ENCODE measurements at places on chromosomes 11 and 22.

- no peak overlapping the region for H3K4me3 ChIP-seq
- no peak for DNase-seq
- peaks cover 2% of the 10 kb centered on the region for H3K27me3 ChIP-seq
- no peaks in the 10 kb centered on the region for H3K36me3 ChIP-seq
- no peak overlapping the region for H3K27ac ChIP-seq
- H3K4me1 ChIP-seq = no peaks in the 10 kb centered on the region
Observed at GRCh38 chr11:57484141-57484710, 23.9 kb downstream of the RTN4RL2 start.

- H3K27ac ChIP-seq = no peak overlapping the region
- no peaks in the 10 kb centered on the region for H3K4me1 ChIP-seq
- H3K27me3 ChIP-seq = no peaks in the 10 kb centered on the region
- H3K36me3 ChIP-seq = no peaks in the 10 kb centered on the region
Observed at GRCh38 chr11:77320351-77320750, 18.9 kb upstream of the GDPD4 start.

DNA sequence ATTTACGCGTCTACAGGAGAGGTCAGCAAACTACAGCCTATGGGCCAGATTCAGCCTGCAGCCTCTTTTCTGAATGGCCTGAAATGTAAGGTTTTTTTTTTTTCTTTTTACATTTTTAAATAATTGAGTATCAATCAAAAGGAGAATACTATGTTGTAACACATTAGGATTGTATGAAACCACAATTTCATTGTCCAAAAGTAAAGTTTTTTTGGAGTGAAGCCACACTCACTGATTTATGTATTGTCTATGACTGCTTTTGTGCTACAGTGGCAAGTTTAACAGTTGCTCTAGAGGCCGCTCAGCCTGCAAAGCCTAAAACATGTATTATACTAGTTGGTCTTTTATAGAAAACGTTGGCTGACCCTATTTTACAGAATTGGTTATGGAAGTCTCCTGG lies 923.2 kb downstream of the NTM start:
- no peaks in the 10 kb centered on the region for H3K27me3 ChIP-seq
- DNase-seq = no peak
- H3K36me3 ChIP-seq = no peaks in the 10 kb centered on the region
- no peaks in the 10 kb centered on the region for H3K4me1 ChIP-seq
- no peak overlapping the region for H3K27ac ChIP-seq

DNA sequence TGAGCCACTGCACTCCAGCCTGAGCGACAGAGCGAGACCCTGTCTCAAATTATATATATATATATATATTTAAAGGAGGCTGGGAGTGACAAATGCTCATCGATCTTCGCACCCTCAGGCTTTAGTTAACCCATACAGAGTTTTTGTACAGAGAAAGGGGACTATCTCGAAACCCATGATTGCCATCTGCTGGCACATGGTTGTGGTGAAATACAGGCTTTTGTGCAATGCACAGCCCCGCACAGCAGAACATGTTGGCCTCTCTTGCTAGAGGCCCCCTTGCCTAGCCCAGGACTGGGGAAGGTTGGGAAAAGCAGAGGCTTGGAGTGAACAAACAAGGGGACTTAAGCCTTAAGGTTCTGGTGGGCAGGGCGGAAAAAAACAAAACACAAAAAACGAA lies 3.6 kb downstream of the MYBPC3 start:
- H3K27ac ChIP-seq = no peak overlapping the region
- H3K27me3 ChIP-seq = no peaks in the 10 kb centered on the region
- no peaks in the 10 kb centered on the region for H3K4me1 ChIP-seq
- no peak overlapping the region for H3K4me3 ChIP-seq

DNA sequence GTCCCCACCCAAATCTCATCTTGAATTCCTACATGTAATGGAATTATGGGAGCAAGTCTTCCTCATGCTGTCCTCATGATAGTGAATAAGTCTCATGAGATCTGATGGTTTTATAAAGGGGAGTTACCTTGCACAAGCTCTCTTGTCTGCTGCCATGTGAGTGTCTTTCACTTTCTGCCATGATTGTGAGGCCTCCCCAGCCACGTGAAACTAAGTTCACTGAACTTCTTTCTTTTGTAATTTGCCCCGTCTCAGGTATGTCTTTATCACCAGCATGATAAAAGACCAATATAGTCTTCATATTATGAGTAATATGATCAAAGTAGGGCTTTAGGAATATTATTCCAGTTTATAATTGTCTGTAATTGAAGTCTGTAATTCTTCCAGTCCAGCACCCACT lies 86.3 kb upstream of the ANO5 start:
- no peaks in the 10 kb centered on the region for H3K36me3 ChIP-seq
- DNase-seq = no peak
- H3K4me1 ChIP-seq = no peaks in the 10 kb centered on the region
- no peaks in the 10 kb centered on the region for H3K27me3 ChIP-seq
- H3K27ac ChIP-seq = no peak overlapping the region

GRCh38 chr11:64694821-64695365 lies 28.1 kb downstream of the NRXN2 start:
- H3K27ac ChIP-seq = no peak overlapping the region
- H3K27me3 ChIP-seq = no peaks in the 10 kb centered on the region
- H3K36me3 ChIP-seq = no peaks in the 10 kb centered on the region
- no peak for DNase-seq
- H3K4me1 ChIP-seq = no peaks in the 10 kb centered on the region
